ENCODE measurements at places on chromosomes 3 and 15. TPM values are rescaled to one million over a fixed set of nuclear protein-coding genes. Genes with fewer than 3 reads are reported as not detected.

GRCh38 chr3:190595807-190596206, 81.9 kb downstream of the IL1RAP start:
- no peak for DNase-seq

DNA sequence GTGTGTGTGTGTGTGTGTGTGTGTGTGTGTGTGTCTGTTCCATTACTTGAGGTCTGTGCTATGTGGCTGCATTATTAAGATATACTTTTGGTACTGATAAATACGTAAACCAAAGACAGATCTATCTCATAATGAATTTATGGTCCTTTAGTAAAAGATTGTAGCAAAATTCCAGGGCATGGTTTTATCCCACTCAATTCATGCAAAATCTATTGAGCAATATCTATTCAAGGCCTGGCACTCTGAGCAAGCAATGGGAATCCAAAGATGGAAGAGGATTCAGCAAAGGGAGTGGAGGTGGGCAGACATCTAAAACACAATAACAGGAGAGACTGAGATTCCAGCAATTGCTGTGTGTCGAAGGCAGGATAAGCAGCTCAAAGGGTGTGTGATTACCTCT, 86.8 kb downstream of the RFTN1 start:
- no peak for DNase-seq

- DNase-seq, result peak; percentile 35
Measured at GRCh38 chr3:41960826-41961750, 815 bp downstream of the ULK4 start.

- DNase-seq, result no peak
Measured at GRCh38 chr3:86934851-86935250, 56.1 kb downstream of the VGLL3 start.

DNA sequence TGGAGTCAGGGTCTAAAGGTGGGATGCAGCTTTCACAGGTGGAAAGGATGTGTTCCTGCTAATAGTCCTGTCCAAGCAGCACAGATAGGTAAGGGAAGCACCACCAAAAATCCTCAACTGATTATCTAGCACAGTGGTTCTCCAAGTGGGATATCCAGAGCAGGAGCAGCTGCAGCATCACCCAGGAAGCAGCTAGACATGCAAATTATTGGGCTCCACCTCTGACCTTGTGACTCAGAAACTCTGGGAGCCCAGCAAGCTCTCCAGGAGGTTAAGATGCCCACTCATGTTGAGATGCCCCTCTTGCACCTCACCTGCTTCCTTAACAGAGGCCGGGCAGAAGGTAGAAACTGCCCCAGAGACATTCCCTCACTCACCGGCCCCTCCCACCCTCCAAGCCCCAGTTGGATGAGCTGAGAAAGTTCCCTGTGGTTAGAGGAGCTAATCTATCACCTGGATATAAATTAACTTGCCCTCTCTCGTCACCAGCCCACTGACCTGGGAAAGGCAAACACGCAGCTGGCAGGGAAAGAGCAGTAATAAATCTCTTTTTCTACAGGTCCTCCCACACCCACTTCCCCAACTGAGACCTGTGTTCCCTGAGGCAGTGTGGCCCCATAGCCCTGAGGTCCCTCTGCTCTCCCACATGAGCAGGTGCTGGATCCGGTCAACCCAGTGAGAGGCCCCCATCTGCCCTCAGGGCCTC, 39.3 kb downstream of the ADCY5 start:
- DNase-seq, result no peak

- DNase-seq, result no peak
Measured at GRCh38 chr3:171028025-171028778, 1.7 kb upstream of the SLC2A2 start.

- no peak for DNase-seq
Measured at GRCh38 chr3:62036726-62037125, 336.6 kb downstream of the FEZF2 start.

- DNase-seq, result no peak
Measured at GRCh38 chr15:88727439-88727838, 75.8 kb upstream of the ACAN start.

Gene CHST13
- 41.8 TPM for polyA plus RNA-seq

- DNase-seq, result peak; percentile 48
Measured at GRCh38 chr3:183254487-183255347, 1.7 kb downstream of the B3GNT5 start.

GRCh38 chr3:30184091-30184810, 422.1 kb upstream of the TGFBR2 start:
- peak; percentile 31 for DNase-seq

- DNase-seq, result no peak
Measured at GRCh38 chr3:51673802-51674654, 3.0 kb downstream of the TEX264 start.

- no peak for DNase-seq
Measured at GRCh38 chr3:56998076-56998529, 62.4 kb upstream of the SPATA12 start.

- DNase-seq, result peak; percentile 1
Measured at GRCh38 chr3:178263236-178263916, 272.9 kb upstream of the KCNMB2 start.

DNA sequence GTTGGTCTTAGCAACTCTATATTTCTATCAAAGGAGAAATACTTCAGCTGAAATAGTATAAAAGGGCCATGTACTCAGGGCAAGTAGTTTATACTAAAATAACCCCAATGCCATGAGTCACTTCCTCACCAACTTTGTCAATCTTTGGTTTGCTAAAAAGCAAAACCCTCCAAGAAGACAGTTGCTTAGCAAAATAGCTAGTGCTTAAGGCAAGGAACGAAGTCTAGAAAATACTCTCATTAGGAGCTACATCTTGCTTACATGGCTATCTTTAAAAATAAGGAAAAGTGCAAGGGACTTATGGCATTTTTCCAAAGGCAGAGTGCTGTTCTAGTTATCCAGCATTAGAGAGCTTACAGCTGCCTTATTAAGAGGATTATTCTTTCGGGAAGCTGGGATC, 28.4 kb downstream of the P3H2 start:
- DNase-seq, result peak; percentile 5

DNA sequence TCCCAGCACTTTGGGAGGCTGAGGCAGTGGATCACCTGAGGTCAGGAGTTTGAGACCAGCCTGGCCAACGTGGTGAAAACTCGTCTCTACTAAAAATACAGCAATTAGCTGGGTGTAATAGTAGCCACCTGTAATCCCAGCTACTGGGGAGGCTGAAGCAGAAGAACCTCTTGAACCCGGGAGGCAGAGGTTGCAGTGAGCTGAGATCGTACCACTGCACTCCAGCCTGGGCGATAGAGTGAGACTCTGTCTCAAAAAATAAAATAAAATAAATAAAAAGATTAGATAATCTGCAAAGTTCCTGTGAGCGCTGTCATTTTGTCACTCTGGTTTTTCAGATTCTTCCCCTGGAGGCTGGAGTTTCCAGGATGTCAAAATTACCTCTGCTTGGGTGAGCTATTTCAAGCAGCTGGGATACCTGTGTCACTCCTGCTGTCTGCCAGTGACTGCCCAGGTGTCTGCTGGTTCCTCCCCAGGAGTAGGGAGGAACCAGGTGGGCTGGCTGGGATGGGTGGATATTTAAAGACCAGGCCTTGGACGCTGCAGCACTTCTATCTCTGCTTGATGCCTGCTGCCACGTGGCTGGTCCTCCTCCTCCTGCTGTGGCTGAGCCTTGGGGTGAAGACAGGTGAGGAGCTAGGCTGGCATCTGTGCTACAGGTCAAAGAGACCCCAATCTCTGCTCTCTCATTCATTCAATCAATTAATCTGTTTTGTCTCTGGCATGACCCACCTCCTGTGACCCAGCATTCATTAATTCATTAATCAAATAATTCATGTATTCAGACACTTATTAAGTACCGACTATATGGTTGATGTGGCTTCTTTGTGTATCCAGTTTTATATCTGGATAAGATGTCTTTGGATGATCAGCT, 19.5 kb upstream of the MUC20 start:
- no peak for DNase-seq

GRCh38 chr15:82864967-82865366, 55.5 kb downstream of the WHAMM start:
- DNase-seq, result no peak

DNA sequence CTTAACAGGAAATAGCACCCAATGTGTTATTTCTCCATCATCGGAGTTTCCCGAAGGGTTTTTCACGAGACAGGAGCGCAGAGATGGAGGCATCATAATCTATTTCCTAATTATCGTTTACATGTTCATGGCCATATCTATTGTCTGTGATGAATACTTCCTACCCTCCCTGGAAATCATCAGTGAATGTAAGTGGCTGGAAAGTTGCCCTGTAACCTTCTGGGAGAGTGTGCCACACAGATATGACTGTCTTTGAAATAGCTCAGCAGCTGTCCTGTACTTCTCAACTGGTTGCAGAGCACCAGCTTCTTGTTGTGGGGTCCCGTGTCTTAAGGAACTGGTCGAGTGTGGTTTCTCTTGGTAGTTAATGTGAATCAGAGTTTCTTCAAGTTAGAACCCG, 1.1 kb downstream of the SLC24A5 start:
- DNase-seq, result no peak

Gene SCG5
- not detected for polyA plus RNA-seq

Gene TJP1
- not detected for polyA plus RNA-seq

- no peak for DNase-seq
Measured at GRCh38 chr3:127158614-127159229, 34.2 kb upstream of the PRR23E start.

- DNase-seq, result no peak
Measured at GRCh38 chr3:2945121-2945520, 165.1 kb downstream of the IL5RA start.

Gene FMN1
- polyA plus RNA-seq, result 0.34 TPM

DNA sequence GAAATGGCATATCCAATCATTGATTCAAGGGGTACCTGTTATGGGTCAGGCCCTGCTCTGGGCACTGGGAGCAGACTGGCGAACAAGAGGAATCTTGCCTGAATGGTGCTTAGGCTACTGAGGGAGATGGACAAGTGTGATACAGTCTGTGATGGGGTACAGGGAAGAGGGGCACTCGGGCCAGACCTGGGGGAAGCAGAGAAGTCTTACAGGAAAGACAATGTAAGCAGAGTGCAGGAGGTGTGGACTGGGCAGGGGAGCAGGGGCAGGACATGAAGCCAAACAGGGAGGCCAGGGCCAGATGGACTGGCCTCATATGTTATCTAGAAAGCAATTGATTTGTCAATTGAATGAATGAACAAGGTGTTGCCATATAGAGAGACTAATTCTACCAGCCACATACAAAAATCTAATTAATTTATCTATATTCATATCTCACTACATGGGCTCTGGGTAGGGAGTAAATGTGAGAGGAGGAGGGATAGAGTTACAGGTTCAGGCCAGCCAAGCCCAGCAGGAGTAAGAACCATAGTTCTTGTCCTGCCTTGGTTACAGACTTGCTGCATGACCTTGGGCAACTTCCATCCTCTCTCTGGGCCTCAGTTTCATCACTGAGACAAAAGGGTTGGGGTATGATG, 3.6 kb upstream of the IGDCC4 start:
- DNase-seq, result no peak

DNA sequence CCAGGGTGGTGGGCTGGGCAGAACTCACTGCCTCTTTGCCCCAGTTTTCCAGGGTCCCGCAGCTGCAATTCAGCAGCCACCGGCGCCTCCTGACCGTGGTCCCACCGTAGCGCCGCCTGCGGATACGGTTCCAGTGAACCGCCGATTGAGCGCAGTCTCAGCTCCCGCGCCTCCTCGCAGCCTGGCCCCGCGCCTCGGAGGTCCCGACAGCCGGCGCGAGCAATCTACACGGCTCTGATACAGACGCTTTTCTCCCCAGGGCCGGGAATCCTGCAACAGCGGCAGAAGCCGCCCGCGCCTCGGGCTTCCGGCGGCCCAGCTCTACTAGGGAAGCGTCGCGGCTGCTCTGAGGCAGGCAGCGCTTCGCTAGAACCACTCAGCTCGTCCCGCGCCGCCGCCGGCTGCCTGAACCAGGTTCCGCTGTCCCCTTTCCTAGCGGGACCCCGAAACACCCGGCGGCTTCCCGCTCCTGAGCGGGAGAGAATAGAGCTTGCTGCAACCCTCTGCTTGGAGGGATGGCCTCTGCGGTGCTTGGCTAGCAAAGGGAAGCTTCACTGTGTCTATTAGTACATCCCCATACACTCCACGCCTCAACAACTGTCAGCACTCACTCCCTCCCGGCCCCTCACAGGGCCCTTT, 3.1 kb downstream of the FOXL2NB start:
- DNase-seq, result no peak

- DNase-seq, result peak; percentile 2
Measured at GRCh38 chr3:101300073-101300472, 20.3 kb downstream of the IMPG2 start.

Gene LRRIQ4
- polyA plus RNA-seq, result not detected

Gene CD86
- 75.7 TPM for polyA plus RNA-seq

Gene RPUSD3
- polyA plus RNA-seq, result 43.4 TPM
